ENCODE measurements at places on chromosomes 2 and 18.
A peak's percentile ranks its signal among the peaks of the same experiment; 100 is the strongest.

- DNase-seq, result no peak
These were observed 354.1 kb downstream of the DLGAP1 start for GRCh38 chr18:4101009-4101408.

DNA sequence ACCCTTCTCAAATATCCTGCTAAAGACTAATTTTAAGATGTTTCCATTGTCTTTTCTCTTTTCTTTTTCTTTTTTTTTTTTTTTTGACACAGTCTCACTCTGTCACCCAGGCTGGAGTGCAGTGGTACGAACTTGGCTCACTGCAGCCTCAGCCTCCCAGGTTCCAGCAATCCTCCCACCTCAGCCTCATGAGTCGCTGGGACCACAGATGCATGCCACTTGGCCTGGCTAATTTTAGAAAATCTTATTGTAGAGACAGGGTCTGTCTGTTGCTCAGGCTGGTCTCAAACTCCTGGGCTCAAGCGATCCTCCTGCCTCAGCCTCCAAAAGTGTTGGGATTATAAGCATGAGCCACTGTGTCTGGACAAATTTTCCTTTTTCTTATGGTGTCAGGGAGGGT is 167.5 kb downstream of the MCFD2 start:
- DNase-seq, result no peak

- no peak for DNase-seq
These were observed 29.8 kb upstream of the TNS1 start for GRCh38 chr2:218032336-218033171.

DNA sequence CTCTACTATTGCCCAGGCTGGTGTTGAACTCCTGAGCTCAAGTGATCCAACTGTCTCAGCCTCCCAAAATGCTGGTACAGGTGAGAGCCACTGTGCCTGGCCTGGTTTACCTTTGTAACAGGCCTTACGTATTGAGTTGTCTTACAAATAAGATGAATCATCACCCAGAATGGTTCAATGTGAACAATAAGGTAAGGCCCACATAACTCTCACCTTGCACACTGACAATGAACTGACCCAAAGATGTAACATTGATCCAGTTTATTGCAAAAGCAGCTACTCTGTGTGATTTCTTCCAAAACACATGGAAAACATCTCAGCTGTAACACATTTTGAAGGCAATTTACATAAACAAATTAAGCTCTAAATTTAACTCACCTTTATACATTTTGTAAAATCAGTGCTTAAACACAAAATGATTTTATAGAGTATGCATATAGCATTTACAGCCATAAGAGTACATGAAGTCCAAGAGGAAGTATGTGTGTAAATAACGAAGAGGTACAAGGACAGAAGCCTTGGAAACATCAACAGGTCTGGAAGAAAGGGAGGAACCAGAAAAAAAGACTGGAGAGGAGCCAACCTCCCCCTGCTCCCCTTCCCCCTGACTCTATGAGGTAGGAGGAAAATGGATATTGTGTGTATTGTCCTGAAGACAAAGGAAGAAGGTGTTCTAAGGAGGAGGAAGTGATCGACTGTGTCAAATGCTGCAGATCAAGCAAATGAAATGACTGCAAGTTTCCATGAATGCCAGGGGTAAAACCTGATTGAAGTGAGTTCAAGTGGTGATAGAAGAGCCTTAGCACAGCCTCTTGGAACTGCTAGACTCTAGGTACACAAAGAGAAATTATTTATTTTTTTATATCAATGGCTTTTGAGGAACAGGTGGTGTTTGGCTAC is 5.6 kb upstream of the WDFY1 start:
- no peak for DNase-seq

DNA sequence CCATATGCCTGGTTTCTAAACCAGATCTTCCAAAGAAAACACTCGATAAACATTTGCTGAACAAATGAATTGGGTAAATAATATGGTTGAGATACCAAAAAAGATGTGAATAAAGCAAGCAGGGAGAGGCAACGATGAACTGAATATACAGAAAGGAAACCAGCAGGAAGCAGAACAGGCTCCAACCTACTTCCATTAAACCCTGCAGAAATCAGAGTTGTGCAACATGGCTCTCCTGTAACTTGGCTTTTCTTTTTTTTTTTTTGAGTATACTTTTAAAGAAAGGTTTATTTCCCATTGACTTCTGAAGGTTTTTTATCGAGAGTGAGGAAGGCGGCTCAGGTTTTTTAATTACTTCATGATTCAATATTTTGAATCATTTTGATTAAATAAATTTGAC is 23.5 kb downstream of the ITSN2 start:
- DNase-seq, result no peak

GRCh38 chr18:24875286-24875685 is 414.8 kb downstream of the HRH4 start:
- no peak for DNase-seq

DNA sequence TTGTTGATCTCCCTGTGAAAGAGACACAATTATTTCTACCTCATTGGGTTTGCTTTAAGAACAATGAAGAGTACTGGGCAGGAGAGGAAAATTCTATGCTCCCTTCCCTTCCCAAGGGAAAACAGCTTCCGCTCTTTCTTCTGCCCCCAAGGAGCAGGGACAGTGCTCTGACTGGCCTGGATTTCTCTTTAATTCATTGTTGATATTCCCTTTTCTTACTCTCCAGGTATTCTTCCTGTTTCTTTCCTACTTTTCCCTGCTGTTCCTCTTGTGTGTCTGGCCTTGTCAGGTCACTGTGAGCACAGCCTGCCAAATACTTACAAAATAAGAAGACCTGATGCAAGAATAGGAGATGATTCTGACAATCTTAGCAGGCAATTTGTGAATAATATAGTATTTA is 49.6 kb upstream of the SPAG16 start:
- DNase-seq, result no peak

DNA sequence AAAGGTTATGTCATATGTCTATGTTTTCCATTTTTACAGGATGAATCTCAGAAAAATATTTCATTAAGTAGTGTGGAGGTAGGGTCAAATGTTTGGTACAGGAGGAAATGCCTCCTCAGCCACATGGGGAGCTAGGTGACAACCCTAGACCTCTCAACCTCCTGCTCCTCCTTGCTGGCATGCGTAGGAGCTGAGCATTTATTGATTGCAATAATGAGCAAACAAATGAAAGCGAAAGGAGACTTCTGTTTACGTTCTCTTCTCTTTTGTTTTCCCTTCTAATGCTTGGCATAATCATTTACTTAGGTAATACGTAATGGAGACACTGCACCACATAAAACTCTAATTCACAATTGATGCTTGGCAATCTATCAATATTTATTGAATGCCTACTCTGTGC is 95.1 kb upstream of the CCBE1 start:
- no peak for DNase-seq

DNA sequence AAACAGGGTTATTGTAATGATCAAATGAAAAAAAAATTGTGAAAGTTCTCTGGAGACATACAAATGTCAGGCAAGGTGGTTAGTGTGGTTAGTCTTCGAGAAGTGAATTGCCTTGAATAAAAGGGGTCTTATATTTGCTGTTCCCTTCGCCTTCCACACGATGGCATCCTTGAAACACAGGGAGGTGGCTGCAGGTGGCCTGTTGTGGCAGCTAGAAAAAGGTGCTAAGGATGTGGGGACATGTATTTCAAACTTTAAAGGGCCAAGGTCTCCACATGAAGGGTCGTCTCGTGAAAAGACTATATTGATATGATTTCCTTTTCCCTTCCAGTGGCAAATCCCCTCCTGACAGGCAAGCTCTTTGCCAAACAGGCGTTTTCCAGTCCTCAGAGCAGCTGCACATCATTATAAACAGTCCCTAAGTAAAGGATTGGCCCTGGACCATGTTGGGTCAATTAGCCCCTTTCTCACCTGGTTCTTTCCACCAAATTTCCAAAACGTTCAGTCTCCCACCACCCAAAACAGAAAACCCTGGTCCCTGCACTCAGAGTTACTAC is 68.5 kb downstream of the COPS8 start:
- DNase-seq, result peak; percentile 48

DNA sequence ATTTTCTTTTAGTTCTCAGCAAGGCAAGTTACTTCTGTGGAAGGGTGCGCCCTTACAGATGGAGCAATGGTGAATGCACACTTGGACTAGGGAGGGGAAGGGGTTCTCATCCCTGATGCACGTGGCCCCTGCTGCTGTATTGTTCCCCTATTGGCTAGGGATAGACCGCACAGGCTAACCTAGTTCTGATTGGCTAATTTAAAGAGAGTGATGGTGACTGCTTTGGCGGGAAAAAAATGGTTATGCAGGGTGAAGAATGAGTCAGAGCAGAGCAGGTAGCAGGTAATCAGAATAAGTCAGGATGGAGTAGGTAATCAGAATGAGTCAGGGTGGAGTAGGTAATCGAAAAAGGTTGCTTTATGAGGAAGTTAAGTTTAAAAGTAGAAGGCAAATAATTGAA is 171.5 kb downstream of the MTCL1 start:
- DNase-seq, result no peak

DNA sequence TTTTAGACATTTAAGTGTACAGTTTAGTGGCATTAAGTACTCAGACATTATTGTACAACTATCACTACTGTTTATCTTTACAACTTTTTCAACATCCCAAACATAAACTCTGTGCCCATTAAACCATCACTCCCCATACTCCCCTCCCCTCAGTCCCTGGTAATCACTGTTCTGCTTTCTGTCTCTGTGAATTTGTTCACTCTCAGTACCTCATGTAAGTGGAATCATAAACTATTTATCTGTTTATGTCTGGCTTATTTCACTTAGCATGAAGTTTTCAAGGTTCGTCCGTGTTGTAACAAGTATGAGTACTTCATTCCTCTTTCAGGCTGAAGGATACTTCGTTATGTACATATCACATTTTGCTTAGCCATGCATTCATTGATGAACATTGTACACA is 9.8 kb upstream of the RUFY4 start:
- no peak for DNase-seq

DNA sequence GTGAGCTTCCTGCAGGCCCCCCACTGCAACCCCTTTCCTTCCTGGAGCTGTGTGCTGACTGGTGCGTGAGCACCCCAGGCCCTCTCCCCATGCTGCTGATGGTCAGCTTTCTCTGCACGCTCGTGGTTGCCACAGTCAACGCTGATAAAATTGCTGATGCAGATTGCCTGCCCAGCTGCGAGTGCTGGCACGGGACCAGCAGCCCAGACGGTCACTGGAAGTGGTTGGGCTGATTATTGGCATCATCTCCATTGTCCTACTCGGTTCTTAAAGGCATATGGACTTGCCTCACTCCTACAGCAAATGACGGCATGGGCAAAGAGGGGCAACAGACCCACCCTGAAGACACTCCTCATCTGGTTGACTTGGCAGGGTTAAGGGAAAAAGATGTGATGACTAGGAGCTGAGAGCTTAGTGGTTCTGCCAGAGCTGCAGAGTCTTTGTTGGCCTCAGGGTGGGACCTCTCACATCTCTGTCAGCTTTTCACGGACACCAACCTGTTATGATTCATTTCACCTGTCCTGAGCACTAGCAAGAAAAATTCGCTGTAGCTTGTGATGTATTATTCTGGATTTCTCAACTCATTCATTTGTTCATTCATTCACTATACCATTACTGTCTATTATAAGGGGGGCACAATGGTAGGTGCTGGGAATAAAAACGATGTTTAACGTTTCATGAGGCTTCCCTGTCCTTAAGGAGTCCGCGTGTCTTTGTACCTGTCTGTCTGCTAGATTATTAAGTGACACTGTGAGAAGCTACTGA is 38.4 kb downstream of the PAX8 start:
- DNase-seq, result no peak

DNA sequence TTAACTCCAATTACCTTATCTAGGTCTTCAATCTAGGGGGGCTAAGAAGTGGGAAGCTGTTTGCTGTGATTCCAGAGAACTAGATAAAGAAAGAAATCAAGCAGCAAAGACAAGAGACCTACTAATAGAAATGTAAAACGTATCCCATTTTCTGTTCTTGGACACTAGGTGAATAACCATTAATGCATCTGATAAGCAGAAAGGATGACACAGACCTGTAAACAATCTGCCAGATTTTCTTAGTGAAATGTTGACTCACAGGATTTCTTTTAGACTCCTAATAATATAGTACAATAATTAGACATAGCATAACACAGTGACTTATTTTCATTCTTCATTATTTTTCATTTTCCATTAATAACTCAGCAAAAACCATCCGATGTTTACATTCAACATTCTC is 1.3 kb downstream of the WDR35 start:
- DNase-seq, result no peak

DNA sequence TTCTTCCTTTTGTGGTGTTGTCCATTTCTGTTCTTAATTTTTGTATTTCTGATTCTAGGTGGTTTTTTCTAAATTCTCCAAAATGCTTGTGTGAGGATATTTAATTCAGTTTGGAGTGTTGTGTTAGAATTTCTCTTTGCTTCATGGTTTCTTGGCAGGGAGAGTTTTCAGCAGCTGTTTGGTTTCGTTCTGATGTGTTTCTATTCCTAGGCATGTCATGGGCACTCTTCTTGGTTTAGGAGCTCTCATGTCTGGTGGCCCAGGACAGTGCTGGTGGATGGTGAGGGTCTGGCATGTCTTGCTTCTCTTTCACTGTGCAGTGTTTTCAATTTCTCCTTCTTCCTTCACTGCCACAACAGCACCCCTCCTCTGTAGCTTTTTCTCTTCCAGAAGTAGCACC is 52.9 kb downstream of the OSBPL6 start:
- DNase-seq, result no peak

- DNase-seq, result no peak
These were observed 3.5 kb upstream of the NOSTRIN start for GRCh38 chr2:168798888-168799410.

GRCh38 chr2:171409436-171409971 is 24.3 kb downstream of the METTL8 start:
- no peak for DNase-seq

- no peak for DNase-seq
These were observed 75.8 kb downstream of the ANKRD44 start for GRCh38 chr2:197234671-197235191.

- DNase-seq, result no peak
These were observed 85.0 kb downstream of the FMNL2 start for GRCh38 chr2:152419944-152420343.

DNA sequence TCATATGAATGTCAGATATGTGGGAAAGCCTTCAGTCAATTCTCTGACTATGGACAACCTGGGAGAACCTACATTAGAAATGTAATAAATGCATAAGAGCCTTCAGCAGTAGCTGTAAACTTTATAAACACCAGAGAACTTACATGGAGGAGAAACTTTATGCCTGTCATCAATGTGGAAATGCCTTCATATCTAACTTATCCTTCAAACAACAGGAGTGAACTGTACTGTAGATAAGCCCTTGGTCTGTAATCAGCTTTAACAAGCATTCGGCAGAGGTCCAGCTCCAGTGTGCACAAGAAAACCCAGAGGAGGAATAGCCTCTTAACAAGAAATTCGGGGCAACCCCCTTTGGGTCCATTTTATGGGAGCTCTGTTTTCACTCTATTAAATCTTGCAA is 14.8 kb upstream of the UXS1 start:
- DNase-seq, result no peak
